Activated naive CD8-positive, alpha-beta T cell treated with anti-CD3 and anti-CD28 coated beads, Interleukin-2, amount 10 ng/mL, durations not matched to agents 7 days and 5 days (primary cell): ENCODE measurements at places on chromosomes 5 and 9. TPM values are rescaled to one million over a fixed set of nuclear protein-coding genes. Genes with fewer than 3 reads are reported as not detected.

DNA sequence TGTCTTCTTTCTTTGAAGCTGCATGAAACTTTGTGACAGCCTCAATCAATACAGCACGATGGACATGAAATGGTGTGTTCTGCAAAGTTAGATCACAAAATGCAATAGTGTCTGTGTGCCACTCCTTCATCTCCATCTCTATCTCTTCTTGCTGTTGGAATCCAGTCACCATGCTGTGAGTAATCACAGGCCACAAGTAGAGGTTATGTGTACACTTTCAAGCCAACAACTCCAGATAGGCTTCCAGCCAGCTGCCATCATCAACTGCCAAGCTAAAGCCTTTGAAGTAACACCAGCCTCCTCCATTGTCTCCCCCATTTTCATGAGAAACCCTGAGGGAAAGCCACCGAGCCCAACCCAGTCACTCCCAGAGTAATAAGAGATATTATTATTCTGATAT lies 360.6 kb downstream of the PTPRD start:
- DNase-seq = no peak

DNA sequence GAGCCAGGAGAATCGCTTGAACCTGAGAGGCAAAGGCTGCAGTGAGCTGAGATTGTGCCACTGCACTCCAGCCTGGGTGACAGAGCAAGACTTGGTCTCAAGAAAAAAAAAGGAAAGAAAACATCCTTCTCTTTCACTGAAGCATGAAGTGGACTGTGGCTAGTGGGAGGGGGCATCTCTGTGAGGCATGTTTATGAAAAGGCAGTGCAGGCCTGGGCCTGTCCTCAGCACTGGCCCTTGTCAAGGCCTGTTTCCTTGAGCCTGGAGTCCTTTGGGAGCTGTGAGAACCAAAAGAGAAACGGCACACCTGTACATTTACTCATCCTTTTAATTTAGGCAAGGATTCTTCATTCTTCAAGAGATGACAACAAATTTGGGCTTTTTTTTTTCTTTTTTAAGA lies 18.3 kb upstream of the FUBP3 start:
- no peak for DNase-seq

Gene CTSV
- 0.45 TPM for total RNA-seq

Gene RNF183
- 0.14 TPM for total RNA-seq

GRCh38 chr5:123304777-123305316 lies 118.4 kb downstream of the CEP120 start:
- DNase-seq = no peak

GRCh38 chr5:33046091-33046490 lies 335.0 kb downstream of the NPR3 start:
- DNase-seq = no peak

Gene FCN2
- total RNA-seq = not detected

DNA sequence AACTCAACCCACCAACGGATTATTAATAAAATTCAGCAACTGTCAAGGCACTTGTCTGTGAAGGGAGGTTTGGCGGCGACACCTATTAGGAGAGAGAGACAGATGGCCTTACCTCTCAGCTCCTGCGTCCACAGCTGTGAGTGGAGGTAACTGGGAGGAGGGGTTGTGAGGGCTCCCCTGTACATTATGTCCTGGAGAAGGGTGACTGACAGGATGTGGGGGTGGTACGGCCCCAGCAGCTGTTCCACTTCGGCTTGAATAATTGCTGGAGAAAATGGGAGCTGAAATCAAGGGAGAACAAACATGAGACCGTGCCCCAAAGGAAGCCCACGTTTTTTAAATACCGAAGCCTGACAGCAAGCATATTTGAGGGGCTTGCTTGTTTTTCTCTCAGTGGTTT lies 353.5 kb upstream of the RFX3 start:
- DNase-seq = no peak

Gene RAI14
- total RNA-seq = not detected

DNA sequence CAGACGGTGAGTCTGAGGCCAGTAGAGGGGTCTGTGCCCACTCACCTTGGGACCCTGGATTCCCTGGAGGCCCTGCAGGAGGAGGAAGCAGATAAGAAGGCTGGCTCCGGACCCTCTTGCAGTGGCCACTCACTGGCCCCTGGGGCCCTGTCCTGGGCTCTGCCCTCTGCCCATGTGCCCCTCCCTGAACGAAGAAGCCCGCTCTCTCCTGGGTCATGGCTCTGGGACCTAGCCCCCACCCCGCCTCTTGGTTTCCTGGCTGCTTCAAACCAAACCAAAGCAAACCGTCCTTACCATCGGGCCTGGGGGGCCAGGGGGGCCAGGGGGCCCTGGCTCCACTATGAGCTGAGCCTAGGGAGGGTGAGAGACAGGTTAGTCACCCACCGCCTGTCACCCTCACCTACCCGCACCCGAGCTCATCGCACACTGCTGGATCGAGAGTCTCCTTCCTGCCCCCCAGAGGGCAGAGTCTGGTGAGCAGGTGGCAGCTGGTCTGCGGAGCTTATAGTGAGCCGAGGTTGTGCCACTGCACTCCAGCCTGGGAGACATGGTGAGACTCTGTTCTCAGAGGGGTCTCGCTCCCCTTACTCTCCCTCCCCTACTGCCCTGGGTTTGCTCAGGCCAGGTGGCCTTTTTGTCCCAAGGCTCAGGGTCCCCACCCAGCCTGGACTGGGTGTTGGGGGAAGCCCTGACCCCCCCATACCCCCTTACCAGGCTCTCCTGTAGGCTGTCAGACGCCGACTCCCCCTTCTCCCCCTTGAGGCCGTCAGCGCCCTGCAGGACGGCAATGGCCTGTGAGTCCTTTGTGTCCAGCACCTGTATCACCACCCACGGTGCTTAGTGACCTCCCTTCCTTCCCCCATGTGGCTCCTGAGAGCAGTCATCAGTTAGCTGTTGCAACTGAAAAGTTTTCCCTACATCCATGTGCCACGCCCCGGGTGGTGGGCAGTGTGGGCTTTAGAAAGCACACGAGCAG lies 15.2 kb upstream of the PHYKPL start:
- no peak for DNase-seq

Gene FCHSD1
- total RNA-seq = 98.3 TPM

Gene SMIM23
- total RNA-seq = not detected

DNA sequence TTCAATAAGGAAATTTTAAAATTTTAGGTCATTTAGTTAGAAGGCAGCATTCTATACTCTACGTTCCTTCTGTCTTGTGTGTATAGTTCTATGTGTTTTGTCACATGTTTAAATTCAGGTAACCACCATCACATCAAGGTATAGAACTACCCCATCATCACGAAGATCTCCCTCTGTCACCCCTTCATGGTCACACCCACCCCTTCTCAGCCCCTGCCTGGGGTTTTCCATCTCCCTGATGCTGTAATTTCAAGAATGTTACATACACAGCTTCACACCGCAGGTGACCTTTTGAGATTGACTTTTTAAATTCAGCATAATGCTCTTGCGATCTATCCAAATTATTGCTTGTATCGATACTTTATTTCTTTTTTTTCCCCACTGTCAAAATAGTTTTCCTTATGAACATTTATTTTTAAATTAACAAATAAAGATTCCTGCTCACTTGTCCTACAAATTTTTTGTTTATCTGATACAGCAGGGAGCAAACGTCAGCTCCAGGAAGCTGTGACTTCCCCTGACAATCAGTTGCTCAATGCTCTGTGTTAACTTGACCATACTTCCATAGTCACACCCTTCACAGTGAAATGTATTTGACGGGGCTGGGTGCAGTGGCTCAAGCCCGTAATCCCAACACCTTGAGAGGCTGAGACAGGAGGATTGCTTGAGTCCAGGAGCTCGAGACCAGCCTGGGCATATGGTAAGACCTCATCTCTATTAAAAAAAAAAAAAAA lies 10.2 kb downstream of the BTNL8 start:
- DNase-seq = no peak

Gene SPATA31E1
- not detected for total RNA-seq

DNA sequence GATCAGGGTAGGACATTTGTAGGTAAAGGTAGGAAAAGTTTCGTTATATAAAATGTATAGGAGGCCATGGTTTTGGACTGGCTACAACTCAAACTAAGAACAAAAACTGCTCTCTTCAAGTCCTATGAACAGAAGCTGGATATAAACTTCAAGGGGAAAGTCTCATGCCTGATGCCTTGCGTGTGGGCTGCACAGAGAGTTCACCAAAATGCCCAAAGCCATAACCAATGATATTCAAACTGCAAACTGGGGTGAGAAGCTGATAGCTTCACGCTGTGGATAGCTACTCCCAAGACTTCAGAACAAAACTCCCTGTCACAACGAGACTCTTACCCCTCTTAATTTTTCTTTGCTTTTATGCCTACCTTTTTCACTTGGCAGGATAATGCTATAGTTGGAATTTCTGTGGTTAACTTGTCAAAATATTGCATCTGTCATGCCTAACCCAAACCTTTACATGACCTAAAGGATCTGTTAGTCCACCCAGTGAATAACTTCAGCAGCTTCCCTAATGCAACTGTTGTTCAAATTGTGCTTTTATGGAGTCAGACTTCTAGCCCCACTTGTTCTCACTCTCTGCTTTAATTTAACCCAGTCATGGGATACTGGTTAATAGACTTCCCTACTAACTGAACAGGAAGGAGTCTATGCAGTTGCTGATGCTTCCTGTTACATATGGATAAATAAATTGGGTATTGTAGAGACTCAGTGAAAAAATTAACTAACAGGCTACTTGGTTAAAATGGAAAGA lies 71.9 kb downstream of the SFXN1 start:
- no peak for DNase-seq
